ENCODE measurements at places on chromosomes 2 and 18.

DNA sequence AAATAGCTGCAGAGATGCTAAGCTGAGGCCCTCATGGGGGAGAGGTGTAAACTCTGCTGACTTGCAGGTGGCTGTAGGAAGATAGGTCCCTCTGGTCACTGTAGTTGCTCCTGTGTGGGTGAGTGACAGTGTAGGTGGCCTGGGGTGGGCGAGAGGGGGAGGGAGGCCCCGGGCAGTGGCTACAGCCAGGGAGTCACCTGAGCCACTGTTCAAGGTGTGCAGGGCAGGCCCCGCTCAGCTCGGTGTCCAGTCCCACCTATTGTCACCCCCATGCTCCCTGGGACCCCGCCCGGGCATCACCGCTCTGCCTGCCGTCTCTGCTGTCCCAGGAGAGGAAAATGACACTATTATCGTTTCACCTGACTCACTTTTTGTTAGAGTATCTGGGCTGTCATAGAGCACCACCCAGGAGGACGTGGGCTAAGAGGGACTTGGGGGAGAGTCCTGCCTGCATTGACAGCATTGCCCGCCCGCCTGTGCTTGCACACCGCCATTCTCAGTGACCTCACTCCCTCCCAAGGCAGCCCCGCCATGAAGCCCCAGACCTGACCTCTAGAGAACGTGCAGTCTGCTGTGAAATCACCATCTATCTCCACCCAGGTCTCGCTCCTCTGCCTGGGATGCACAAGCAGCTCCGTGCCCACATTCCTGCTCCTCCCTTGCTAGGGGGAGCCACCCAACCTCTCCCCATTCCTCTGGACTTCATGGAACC lies 29.2 kb downstream of the COPS9 start:
- DNase-seq, result no peak

DNA sequence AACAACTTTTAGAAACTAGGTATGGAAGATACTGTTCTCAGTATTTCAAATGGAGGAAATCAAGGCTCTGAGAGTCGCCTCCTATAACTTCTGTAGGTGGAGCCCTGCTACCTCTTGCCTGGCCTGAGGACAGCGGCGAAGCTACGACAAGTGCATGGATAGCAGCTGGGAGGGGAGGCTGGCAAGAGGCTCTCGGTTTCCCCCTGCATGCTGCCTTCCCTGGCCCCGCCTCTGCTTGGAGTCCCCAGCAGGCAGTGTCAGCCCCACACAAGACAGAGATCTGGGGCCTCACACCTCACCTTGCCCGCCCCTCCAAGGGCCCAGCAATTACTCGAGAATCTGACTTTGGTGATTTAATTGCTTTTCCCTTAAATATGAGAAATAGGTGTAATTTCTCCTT lies 107.6 kb upstream of the POU3F3 start:
- no peak for DNase-seq

- DNase-seq, result no peak
These were observed 969.7 kb downstream of the DCDC2C start for GRCh38 chr2:4673025-4673489.

DNA sequence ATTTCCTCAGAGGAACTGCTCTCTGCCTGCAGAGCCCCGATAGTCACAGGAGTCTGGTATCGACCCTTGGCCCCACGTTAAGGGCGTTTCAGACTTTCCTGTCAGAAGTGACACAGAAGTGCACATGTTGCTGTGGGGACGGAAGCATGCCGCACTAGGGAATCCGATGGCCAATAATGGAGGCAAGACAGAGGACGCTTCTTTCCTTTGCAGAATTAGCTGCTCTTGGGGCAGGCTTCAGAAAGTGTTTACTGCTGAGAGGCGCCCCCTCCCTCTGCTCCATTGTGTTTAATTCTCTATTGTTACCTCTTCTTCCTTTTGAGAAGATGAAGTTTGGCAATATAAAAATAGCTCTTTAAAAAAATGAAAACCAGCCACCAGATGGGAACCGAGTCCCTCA lies 118.6 kb upstream of the EML6 start:
- no peak for DNase-seq

- no peak for DNase-seq
These were observed 156.3 kb downstream of the DOCK10 start for GRCh38 chr2:224885836-224886547.

- DNase-seq, result no peak
These were observed 55.2 kb upstream of the TRIB2 start for GRCh38 chr2:12661489-12661888.
